ENCODE measurements at places on chromosomes 12 and 14.

GRCh38 chr14:78746086-78746595, 576.0 kb downstream of the NRXN3 start:
- no peak for DNase-seq

DNA sequence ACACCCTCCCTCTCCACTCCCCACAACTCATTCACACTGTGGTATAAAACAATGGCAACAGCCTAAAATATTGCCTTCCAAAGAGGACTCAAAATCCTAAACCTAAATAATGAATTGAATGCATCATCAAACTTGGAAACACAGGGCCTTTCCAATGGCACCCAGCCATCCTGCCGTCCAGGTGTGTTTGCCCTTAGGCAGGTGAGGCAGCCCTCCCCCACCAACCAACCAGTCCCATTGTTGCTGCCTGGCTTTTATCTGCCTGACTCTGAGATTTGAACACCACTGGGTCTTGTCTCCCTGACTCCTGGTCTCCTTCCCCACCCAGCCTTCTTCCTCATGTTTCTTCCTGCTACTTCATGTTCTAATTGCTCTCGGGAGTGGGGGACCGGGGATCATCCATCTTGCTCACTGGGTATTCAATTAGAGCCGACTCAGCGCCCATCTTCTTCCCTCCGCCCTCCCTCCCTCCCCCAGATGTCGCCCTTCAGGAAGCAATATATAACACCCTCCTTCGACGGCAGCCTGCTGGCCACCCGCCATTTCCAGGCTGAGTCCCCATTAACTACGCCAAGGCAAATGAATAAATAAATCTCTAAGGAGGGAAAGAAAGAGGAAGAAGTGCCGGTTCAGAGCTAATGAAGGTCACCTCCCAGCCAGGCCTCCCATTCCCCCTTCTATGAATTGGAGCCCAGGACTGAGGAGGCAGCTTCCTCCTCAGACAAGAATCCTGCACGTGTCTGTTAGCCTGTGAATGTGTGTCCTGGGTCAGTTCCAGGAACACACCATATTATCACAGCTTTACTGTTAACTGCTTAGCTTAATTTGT, 36.3 kb upstream of the NTF3 start:
- DNase-seq: no peak

- DNase-seq: no peak
Observed at GRCh38 chr14:86797075-86797351, 1196.0 kb downstream of the GALC start.

- no peak for DNase-seq
Observed at GRCh38 chr12:3010214-3010930, 51.2 kb downstream of the TEAD4 start.

- DNase-seq: no peak
Observed at GRCh38 chr12:91250273-91250665, 67.7 kb upstream of the DCN start.

GRCh38 chr12:93699271-93700145, 22.3 kb downstream of the CRADD start:
- DNase-seq: no peak

- no peak for DNase-seq
Observed at GRCh38 chr12:117790198-117790597, 178.6 kb downstream of the KSR2 start.

All from DMS 273 treated with DMSO at 0.1 percent for 48 hours (cell line).